ENCODE measurements at places on chromosomes 11 and 22. TPM values are rescaled to one million over a fixed set of nuclear protein-coding genes. Genes with fewer than 3 reads are reported as not detected.

Gene GDPD4
- total RNA-seq: not detected

Gene BCO2
- total RNA-seq: 0.79 TPM

Gene WNT11
- 1.3 TPM for total RNA-seq

Gene OR5B21
- total RNA-seq: not detected

Gene SCGB1D2
- total RNA-seq: not detected

Gene MMP7
- total RNA-seq: 23.0 TPM

Gene PRODH
- 0.28 TPM for total RNA-seq

Gene DKK3
- 11.9 TPM for total RNA-seq

Measured in A549 treated with CpdA at 1 μM for 4 hours (cell line).